ENCODE measurements at places on chromosomes 4 and X.
A peak's percentile ranks its signal among the peaks of the same experiment; 100 is the strongest.

- DNase-seq: no peak
Measured at GRCh38 chr4:107643021-107643420, 77.0 kb downstream of the PAPSS1 start.

DNA sequence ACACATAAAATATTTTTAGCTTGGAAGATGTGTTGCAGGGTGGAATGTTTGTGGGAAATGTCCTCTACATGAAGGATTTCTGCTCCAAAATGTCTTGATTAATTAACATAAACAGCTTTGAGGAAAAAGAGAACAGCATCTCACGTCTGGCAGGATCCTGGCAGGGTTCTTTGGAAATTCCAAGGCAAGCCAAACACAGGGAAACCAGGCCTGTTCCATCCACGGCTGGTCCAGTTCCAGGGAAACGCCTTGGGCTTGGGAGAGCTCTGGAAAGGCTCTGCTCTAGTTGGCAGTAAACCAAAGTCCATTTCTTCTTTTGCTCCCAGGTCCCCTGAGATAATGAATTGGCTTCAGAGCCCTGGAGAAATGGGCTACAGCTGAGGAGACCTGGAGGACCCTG, 42.4 kb upstream of the GAB1 start:
- DNase-seq: no peak

- no peak for DNase-seq
Measured at GRCh38 chrX:153844509-153845082, 14.3 kb upstream of the PDZD4 start.

DNA sequence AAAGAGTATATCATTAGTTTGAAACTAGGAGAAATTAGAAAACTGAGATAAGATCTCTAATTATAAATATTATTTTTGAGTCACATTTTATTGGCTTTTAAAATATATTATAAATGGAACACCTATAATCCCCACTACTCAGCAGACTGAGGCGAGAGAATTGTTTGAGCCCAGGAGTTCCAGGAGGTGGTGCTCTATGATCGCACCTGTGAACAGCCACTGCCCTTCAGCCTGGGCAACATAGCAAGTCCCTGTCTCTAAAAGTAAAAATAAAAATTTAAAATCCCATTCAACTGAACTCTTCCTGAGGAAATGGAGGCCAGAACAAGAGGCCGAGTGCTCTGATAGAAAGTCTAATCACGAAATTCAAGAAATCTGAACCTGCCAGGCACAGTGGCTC, 6.3 kb upstream of the C4orf36 start:
- DNase-seq: no peak

GRCh38 chr4:80015407-80016189, 57.4 kb downstream of the ANTXR2 start:
- no peak for DNase-seq

GRCh38 chr4:26268246-26268645, 52.6 kb upstream of the RBPJ start:
- no peak for DNase-seq

DNA sequence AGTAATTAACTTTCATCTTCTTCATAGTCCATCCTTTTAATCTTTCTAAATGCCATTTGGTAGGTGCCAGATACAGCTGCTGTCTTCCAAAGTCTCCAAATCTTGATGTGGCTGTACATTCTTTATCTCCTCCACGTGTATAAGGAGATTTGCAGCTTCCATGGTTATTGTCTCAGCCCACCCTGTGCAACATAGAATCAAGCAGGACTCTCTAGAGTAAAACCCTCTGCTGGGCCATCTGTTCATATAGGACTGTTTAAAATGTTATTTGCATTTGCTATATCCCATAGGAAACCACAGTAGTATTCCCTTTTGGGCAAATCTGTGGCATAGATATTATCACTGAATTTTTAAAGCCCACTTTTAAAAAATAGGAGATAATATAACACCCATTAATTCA, 527.2 kb upstream of the EPHA5 start:
- DNase-seq: no peak

DNA sequence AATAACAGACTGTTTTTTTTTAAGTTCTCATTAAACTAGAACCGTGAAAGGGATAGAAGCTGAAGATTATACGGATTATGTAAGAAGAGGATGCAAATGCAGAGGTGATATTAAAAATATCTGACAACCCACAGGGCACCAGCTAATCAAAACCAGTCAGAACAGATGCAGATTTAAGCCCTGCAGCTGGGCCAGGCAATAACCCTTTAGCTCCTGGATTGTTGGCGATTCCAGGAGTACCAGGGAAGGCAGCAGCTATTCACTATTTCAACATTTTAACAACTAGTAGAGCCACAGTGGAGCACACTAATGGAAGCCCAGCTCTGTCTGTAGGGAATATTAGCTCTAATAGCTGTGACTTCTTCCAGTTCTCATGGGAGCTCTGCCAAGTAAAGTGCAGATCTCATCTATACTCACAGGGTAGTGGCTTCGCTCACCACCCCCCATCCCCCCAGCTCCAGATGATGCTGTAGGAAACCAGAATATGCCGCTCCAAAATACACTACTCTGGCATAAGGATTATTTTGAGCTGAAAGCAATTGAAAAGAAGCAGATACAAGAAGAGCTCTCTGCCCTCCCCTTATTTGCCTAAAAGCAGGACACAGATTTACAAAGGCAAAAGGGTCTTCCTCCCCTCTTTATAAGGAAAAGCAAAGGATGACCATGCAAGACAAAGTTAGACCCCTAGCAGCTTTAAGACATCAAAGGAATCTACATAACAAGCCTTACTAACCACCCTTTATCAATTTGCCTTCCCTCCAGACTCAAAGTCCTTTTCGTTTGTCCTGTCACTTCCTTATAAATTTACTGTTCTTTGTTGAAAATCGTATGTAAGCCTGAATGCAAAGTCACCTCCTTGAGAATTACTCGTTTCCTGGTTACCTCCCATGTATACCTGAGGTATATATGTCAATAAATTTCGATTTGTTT, 13.7 kb downstream of the SCD5 start:
- DNase-seq: no peak

DNA sequence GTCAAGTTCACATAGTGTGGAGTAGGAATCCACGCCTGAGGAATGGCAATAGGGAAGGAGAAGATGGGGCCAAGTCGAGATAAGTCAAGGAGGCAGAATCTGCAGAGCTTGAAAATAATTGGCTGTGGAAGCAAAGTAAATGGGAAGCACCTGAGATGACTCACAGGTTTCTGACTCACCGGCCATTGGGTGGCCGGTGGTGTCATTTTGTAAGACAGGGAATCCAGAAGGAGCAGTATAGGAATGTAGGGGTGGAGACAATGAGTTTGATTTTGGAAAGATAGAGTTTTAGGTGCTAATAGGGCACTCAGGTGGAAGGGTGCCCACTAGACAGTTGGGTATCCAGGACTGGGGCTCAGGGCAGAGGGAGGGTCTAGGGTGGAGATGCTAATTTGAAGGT, 201.0 kb upstream of the MAMLD1 start:
- no peak for DNase-seq

- DNase-seq: no peak
Measured at GRCh38 chr4:5931526-5931925, 38.6 kb upstream of the CRMP1 start.

- DNase-seq: no peak
Measured at GRCh38 chr4:128854433-128854832, 44.9 kb downstream of the JADE1 start.

DNA sequence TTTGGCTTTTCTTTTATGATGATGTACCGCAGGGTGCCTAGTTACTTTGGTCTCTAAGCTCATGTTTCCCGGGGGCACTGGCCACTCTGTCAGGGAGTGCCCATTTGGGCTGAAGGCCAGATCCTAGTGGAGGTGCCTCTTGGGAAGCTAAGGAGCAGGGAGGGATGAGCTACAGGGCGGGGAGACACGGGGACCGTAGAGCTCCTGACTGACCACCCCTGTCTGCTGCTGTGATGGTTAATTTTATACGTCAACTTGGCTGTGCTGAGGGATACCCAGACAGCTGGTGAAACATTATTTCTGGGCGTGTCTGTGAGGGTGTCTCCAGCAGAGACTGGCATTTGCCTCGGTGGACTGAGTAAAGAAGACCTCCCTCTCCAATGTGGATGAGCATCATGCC, 24.9 kb upstream of the CLDN24 start:
- DNase-seq: no peak

GRCh38 chr4:128516301-128516969, 228.8 kb upstream of the PGRMC2 start:
- DNase-seq: no peak

DNA sequence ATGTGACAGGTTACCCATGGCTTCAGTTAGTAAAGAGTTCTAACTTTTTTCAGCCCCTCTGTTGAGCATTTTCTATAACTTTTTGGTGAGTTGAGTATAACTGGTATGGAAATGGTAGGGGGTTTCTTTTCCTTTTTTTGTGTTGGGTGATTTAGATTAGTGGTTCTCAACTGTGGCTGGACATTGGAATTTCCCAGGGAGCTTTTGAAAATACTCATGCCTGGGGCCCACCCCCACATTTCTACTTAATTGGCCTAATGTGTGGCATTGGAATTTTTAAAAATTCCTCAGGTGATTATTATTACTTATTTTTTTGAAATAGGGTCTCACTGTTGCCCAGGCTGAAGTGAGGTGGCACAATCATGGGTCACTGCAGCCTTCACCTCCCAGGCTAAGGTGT, 21.9 kb downstream of the SMS start:
- DNase-seq: no peak

GRCh38 chrX:15874672-15875071, 20.1 kb upstream of the AP1S2 start:
- DNase-seq: no peak

GRCh38 chr4:88706574-88706973, 8.9 kb upstream of the NAP1L5 start:
- DNase-seq: no peak

- no peak for DNase-seq
Measured at GRCh38 chr4:15805583-15806517, 27.7 kb downstream of the CD38 start.

GRCh38 chr4:153465615-153466080, 512 bp upstream of the TMEM131L start:
- DNase-seq: no peak

- DNase-seq: no peak
Measured at GRCh38 chrX:48475296-48475695, 703 bp upstream of the FTSJ1 start.

DNA sequence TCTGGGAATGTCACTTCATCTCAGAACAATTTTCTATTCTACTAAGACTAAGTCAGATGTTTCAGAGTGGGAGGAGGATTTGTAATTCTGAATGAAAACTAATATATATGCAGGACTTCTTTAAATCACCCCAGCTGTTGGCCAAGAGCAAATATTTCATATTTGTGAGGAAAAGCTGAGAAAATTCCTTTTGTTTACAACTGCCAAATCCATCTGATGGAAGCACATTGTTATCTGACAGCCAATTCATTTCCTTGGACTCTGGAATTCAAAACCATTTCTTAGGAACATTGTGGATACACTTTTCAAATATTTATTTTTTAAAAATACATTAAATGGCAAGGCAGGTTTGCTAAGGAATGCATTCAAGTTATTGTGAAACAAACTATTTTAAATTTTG, 8.0 kb downstream of the SLIT2 start:
- DNase-seq: no peak

- no peak for DNase-seq
Measured at GRCh38 chrX:46737041-46737440, 21.9 kb downstream of the SLC9A7 start.

DNA sequence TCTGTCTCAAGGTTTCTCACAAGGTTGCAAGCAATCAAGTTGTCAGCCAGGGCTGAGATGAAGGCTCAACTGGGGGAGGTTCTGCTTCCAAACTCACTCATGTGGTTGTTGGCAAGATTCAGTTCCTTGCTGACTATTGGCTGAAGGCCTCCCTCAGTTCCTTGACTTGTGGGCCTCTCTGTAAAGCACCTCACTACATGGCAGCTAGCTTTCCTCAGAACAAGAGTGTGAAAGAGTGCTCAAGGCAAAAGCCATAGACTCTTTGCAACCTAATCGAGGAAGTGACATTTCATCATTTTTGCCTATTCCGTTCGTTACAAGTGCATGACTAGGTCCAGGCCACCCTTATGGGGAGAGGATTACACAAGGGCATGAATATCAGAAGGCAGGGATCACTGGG, 52.0 kb downstream of the CXorf58 start:
- no peak for DNase-seq

DNA sequence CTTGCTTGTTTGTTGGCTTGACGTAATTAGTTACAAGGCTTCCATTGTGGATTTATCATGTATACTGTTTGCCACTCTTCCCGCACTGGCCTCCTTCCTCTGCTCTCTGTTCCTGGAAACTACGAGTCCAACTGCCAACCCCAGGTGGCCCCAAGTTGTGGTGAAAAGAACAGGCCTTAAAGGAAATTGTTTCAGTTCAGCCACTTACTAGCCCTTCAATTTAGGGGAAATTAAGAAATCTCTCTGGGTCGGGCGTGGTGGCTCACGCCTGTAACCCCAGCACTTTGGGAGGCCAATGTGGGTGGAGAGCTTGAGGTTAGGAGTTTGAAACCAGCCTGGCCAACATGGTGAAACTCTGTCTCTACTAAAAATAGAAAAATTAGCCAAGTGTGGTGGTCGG, 28.0 kb downstream of the RBM47 start:
- no peak for DNase-seq

- no peak for DNase-seq
Measured at GRCh38 chrX:2691543-2692220, 587 bp downstream of the CD99 start.

DNA sequence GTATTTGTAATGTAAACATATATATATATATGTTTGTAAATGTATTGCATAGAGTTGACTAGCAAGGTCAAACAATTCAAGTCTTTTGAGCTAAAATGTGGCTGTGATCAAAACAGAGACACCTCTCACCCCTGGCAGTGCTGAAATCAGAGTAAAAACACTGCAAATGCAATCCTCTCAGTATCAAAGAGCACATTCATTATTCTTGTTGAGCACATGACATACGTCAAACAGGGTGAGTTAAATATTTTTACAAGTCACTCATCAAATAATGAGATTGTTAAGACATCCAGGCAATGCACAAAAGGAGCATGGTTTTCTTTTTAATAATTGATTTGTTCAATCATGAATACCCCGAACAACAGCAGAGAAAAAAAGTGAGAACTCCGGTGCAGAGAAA, 114.1 kb upstream of the KCNIP4 start:
- no peak for DNase-seq

GRCh38 chr4:176065435-176066291, at the start of gene WDR17:
Gene WDR17 (plus strand): TSS chr4:176065841. CDS start chr4:176111581, 45,740 bp downstream.
- peak; percentile 82 for DNase-seq

DNA sequence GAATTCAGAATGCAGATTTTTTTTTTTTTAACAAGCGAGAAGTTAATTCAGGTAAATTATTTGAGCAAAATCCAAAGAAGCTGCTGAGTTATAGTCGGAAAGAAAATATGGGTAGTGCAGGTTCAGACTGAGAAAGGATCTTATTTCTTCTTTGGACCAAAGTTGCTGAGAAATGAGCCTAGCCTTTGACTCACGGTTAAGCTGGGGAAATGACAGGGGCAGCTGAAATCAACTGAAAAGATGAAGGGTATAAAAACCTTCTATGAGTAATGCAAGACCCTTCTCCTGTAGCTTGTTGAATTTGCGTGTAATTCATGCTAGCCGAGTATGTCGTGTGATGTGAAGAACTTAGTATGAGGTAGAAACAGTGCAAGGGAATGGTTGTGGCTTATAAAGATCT, 63.0 kb downstream of the KIAA0232 start:
- no peak for DNase-seq

Data from cortex of kidney (tissue), 1 donor.